ENCODE measurements at places on chromosomes 7 and 10.

DNA sequence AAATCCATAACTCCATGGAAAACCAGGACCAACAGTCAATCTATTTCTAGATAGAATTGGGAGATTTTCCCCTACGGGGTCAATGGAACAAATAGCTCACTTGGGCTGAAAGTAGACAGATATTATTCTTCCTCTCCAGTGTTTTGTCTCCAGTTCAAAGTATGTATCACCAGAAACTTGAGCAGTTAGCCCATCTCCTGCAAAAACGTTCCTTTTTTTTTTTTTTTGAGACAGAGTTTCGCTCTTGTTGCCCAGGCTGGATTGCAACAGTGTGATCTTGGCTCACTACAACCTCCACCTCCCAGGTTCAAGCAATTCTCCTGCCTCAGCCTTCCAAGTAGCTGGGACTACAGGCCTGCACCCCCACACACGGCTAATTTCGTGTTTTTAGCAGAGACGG lies 390.0 kb upstream of the AUTS2 start:
- DNase-seq, result no peak

DNA sequence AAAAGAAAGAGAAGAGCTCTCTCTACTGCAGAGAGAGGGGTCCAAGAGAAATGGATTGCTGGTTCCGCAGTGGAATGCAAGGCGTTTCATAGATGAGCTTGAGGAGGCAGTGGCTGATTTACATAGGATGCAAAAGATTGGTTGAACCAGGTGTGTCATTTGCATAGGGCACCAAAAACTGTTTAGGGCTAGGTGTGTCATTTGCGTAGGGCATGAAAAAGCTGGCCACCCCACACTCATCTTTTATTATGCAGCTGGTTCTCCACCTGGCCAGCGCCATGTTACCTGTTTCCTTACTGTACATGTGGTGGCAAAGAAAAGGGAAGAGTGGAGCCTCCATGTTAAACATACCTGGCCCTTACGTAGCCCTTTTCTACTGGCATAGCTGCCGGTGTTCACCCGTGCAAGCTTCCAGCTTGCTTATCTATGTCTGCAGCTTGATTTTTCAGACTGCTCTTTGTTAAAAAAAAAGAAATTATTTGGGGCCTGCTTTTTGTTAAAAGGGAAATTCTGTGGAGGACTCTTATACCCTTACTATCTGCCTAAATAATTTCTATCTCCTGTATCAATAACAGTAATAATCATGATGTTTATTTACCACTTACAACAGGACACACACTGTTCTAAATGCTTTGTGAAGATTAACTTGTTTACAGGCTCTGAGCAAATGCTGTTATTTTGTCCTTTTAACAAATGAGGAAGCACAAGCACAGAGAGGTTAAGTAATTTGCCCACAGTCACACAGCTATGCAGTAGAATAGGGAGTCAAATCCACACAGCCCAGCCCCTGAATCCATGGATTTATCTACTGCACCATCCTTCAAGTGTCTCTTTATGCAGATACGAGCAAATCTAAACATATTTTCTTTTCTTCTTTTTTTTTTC lies 33.3 kb downstream of the CASP7 start:
- DNase-seq, result no peak

DNA sequence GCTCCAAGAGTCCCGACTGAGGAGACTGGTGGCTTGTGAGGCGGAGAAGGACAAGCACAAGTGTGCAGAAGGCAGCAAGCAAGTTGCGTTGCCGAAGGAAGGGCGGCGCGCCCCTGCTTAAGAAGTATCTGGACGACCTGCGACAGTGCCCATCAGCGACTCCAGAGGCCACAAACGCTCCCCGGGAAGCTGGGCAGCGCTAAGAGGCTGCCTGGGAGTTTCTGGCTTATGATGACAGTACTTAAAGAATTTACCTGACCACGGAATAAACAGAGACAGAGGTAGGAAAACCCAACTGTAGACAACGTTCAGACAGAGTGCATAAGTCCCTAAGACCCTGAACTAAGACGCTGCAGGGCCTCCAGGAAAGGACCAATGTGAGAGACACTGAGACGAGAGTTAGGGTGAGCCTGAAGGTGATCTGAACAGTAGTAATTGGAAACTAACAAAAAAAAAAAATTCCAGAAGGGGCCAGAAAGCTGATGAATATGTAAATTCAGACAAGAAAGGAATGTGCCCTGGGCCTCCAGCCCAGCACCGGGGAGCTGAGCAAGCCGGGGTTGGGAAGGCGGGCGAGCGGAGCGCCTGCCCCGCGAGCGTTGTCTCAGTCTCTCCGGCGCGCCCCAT lies 1.0 kb downstream of the OSBPL3 start:
- no peak for DNase-seq

DNA sequence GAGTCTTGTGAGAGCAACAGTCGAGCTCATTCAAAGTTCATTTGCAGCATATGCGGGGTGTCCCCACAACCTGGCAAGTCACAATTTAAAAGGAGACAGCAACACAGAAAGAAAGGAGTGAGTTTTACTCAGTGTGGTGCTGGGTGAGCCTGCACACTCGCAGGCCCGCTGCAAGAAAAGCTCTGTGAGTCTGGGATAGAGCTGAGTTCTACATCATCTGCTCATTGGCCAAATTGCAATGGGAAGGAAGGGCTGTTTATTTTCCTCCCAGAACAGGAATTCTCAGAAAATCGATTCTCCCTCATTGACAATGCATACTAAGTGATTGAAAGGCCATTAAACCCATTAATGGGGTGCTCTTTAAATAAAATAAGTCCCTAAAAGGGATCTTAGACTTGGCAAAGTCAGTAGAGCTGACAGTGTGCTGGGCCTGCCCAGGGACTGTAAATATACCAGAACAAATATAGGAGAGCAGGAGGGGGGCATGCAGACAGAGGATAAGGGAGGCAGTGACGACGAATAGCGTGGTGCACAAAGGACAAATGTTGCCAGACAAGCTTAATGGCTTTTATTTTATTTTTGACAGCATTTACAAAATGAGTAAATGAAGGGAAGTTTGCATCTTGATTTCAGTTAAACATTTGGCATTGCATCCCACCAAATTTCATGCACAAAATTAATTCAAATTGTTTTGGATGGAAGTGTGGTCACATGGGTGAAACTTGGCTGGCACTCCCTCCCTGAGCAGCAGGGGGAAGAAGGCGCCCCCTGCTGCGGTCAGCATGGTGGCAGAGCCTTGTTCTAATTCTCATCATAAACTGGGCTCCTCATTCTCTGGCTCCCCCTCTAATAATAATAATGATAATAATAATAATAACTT lies 215.7 kb downstream of the SNX10 start:
- DNase-seq, result no peak

DNA sequence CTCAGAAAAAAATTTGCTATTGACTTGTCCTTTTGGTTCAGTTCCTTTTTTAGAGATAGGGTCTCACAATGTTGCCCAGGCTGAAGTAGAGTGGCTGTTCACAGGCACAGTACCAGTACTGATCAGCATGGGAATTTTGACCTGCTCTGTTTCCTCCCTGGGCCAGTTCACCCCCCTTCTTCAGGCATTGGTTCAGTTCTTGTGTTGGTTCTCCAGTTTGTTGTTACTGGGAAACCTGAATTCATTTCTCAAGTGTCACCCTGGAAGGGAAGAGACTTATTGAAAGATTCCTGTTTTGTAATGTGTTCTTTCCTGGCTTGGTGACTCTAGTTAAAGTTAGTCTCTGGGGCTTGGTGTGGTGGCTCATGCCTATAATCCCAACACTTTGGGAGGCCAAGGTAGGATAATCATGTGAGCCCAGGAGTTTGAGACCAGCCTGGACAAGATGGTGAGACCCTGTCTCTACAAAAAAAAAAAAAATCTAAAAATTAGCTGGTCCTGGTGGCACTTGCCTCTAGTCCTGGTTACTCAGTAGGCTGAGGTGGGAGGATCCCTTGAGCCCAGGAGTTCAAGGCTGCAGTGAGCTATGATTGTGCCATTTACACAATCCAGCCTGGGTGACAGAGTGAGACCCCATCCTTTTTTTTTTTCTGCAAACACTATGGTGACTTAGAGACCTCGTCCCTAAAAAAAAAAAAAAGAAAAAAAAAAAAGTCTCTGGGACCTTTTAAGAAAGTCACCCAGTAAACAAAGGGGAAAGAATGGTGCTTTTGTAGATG lies 52.7 kb downstream of the CNNM2 start:
- no peak for DNase-seq

DNA sequence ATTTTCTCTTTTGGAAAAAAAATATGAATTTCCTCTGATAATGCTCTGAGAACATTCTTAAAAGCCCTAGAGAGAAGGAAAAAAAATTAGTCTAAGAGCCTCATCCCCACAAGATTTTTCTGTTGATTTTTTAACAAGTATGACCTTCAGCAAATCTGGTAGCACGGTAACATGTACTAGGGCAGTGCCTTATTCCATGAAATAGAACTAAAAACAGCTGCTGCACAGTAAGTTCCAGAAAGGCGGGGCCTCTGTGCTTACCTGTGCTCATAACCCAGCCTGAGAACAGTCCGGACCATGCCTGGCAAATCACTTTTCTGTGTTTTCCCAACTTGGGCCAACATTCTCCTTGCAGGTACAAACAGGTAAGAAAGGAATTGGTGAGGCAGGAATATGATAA lies 519.1 kb upstream of the AKR1E2 start:
- no peak for DNase-seq

DNA sequence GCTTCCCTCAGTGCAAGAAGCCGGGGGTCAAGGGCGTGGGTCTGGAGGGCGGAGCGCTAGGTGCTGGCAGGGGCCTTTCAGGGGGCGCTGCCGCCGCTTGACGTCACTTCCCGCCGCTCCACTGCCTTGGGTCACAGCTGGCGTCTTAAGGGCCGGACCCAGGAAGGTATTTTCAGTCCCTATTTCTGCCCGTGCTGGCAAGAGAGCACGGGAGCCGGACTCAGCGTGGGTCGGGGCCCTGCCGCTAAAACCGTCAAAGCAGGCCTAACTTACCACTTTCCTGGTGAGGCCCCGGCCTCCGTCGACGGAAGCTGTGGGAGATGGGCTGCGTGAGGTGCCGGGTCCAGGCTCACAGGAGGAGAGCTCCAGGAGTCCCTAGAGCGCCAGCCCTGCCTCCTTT lies 12.0 kb downstream of the VAX1 start:
- no peak for DNase-seq

GRCh38 chr10:69241575-69241974 lies 21.4 kb downstream of the HKDC1 start:
- no peak for DNase-seq
